ACHN (cell line): ENCODE measurements at places on chromosomes 1 and 21.
A peak's percentile ranks its signal among the peaks of the same experiment; 100 is the strongest.

DNA sequence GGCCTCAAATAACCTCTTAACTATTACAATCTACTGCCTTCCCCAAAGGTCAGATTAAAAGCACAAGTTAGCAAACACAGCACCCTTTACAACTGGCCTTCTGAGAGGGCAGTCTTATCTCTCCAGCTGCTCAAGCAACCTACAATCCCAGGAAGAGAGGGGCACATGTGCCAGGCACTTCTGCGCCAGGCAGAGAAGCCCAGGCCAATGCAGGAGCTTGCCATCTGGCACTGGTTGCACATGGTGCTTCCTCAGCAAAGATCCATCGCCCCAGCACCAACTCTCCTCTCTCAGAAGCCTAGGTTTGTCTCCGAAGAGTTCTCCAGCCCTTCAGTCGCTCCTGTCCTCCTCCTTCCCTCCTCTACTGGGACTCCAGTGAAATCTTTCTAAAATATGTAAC lies 2.5 kb downstream of the STK40 start:
- no peak for DNase-seq

- DNase-seq, result no peak
Observed at GRCh38 chr1:165610866-165611265, 20.2 kb upstream of the MGST3 start.

DNA sequence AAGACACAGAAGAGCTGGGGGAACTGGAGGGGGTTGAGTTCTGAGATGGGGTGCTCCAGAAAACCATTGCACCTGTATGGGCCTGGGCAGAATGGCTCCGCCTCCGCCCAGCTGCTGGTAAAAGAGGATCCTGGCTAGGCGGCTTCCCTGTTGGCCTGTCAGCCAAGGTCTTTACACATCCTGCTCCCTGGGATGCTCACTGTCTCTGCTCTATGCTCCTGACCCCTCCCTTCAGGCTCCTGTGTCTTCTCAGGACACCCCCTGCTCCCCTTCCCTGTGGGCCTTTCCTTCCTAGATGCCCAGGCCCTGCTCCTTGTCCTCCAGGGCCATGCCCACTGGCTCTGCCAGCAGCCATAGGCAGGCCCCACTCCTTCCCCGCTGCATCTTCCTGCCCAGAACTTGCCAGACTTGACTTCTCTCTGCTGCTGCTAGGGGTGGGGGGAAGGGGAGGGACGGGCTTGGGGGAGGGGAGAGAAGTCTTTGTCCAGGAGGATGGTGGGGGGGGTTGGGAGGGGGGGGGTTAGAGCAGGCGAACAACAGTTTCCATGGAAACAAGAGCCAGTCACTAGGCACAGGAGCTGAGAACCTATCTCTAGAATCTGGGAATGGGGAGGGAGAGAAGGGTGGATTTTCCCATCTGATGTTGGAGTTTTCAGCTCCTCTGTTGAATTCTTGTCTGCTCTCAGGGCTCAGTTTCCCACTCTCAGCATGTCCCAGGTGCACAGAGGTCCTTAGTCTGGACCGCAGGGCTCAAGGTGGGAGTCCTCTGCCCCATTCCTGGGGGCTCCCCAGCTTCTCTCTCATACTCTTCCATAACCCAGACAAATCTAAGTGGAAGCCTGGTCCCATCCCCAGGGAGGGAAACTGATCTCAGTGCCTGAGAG lies 10.6 kb downstream of the CELSR2 start:
- no peak for DNase-seq

DNA sequence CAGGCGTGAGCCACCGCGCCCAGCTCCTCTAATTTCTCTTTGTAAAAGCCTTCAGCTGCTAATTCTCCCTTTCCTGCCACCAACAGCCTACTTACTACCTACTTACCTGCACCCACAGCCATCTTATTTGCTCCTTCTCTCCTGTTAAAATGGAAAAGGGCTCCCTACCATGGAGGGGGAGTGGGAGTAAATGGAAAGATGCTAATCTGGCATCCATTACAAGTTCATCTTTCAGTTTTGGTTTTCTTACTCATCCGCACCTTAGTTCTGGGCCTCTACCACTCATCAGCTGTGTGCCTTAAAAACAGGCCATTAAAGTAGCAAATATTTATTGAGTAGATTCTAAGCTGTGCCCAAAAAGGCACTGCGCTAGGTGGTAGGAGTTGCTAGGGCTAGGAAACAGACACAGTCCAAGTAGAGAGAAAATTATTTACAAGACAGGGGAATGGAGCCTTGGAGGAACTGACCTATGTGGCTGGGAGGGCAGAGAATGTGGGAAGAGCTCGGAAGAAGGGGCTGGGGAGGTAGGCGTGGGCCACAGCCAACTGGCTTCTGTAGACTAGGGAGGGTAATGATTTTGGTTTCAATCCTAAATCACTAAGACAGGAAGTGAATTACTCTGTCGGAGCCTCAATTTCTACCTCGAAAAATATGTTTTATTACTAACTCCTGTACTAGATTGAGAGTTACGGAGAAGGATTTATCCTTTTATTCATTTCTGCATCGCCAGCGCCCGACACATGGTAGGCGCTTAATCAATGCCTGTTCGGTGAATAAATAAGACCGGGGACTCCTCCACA lies 685 bp upstream of the DDI2 start:
- peak; percentile 58 for DNase-seq

GRCh38 chr1:236090741-236091147 lies 25.9 kb upstream of the NID1 start:
- no peak for DNase-seq

DNA sequence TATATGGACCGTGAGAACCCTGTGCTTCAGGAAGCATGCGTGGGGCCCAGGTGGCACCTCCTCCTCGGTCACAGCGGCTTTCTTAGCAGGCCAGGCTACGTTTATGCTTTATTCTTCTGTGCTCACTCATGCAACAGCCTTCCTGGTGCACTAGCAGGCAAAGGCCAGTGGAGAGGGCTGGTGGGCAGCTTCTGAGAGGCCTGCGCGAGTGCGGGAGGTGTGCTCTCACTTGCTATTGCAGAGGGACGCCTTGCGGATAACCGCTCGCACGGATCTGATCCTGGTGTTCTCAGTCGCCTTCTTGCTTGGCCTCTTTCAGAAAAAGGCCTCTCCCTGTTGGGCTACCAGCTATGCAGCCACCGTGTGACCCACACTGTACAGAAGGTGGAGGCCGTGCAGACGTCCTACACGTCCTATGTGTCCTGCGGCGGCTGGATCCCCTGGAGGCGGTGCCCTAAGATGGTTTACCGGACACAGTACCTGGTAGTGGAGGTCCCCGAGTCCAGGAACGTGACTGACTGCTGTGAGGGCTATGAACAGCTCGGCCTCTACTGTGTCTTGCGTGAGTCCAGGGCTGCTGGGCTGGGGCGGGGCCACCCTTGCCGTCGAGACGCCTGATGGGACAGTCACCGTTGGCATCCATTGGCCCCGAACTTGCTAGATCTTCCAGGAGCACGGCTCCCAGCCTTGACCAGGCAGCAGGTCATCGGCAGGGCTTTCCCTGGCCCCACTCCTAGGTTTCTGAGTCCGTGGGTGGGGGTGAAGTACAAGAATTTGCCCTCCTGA lies 4.8 kb downstream of the UMODL1 start:
- DNase-seq, result no peak

GRCh38 chr1:234631721-234632125 lies 21.7 kb upstream of the IRF2BP2 start:
- DNase-seq, result peak; percentile 41

GRCh38 chr1:44077421-44077820 lies 41.2 kb upstream of the KLF17 start:
- DNase-seq, result no peak

DNA sequence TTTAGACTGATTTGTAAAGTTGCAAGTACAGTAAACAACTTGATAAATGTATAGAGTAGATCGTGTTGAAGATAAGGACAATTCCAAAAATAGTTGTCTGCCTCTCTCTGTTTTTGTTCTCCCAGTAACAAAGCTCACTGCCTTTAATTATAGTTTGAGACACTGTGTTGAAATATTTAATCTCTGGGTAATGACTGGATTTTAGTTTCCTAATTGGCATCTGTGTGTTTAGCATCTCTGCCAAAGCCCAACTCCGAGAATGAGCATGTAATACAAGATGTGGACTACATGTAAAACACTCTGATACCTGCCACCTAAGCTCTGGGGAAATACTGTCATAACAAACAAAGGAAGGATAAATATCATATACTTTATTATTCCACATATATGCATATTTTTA lies 27.7 kb upstream of the SDE2 start:
- no peak for DNase-seq

GRCh38 chr1:16921391-16922185 lies at the start of gene CROCC:
CROCC (plus strand) TSS chr1:16921931; CDS start chr1:16922019, 88 bp downstream.
- DNase-seq, result peak; percentile 52

- no peak for DNase-seq
Observed at GRCh38 chr1:36400825-36401601, 3.3 kb upstream of the LSM10 start.

- no peak for DNase-seq
Observed at GRCh38 chr1:65224681-65225091, 76.7 kb downstream of the AK4 start.

DNA sequence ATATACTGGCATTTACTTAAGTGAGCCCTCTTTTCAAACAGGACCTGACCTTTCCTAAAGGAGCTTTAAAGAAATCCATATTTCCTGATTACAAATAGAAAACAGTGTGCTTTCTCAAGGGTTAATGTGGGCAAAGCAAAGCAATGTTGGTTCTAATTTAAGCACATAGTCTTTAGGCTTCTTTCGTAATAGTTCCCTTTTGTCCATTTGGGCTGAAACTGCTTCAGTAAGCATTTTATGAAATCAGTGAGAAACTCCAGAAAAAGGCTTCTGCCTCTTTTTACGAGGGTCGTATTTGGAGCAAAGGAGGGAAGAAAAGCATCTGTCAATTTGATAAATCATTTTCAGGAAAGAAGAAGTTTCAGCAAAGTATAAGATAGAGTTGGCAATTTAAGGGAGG lies 331.2 kb downstream of the KIF26B start:
- no peak for DNase-seq

- no peak for DNase-seq
Observed at GRCh38 chr1:222852326-222852725, 37.5 kb downstream of the DISP1 start.
